H4 (cell line): ENCODE measurements at places on chromosomes 3 and 15. TPM values are rescaled to one million over a fixed set of nuclear protein-coding genes. Genes with fewer than 3 reads are reported as not detected.

HYAL1 gene
- total RNA-seq = not detected in 2 replicates

DUOXA2 gene
- not detected in 2 replicates for total RNA-seq

RNU5B-1 gene
- total RNA-seq = not detected in 2 replicates

DNA sequence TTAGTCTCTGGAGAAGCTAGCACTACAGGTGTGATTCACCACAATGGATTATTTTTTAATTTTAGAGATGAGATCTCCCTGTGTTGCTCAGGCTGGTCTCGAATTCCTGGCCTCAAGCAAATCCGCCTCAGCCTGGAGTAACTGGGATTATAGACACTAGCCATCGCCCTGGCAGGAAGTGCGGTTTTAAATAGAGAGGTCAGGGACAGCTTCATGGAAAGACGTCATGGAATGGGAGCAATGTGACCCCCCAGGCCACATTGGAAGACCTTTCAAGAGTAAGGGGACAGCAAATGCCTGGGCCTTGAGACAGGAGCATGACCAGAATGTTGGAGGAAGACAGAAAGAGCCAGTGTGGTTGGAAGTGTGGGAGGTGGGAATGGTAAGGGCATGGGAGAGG, 2.2 kb upstream of the ISG20 start:
- no peak for DNase-seq

- DNase-seq = no peak
These were observed 299.4 kb upstream of the RORA start for GRCh38 chr15:61528581-61528910.
